ENCODE measurements at places on chromosomes 6 and 20.

GRCh38 chr6:14645221-14645620, 527.6 kb downstream of the CD83 start:
- DNase-seq: no peak

DNA sequence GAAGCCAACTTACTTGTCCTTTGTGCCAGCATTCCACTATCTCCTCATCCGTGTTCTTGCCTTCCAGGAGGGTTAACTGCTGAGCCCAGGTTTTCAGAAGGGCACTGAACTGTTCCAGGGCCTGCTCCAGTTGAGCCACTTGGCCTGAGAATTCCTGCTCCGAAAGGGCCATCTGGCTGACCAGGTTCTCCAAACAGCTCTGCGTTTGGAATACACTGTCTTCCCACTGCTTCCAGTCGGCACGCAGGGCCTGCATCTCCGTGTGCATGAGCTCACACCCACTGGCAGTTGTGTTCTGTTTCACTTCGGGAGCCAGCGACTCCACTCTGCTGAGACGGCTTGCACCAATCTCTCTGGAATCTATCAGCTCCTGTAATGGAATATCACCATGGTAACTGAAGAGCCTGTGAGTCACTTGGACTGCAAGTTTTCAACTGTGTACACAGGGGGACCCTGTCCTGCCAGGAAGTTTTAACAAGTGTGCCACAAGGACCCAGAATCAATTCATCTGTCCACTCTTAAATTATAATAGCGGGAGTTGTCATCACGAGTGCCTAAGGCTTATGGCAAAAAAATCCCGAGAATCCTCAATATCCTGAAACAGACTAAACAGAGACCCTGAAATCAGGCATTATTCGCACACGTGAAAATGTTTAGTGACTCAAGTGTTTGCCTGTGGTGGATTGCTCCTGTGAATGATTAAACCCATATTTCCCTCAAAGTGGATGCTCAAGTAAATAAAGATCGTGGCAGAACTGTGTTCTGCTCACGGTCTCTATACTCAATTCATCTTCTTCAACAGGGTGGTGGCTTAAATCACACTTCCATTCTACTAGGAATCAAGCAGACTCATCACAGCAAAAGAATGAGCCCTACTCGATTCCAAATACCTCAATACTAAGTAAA, 255.9 kb downstream of the SYNE1 start:
- no peak for DNase-seq

GRCh38 chr20:62643521-62644043, 1.3 kb downstream of the SLCO4A1 start:
- no peak for DNase-seq

GRCh38 chr6:43175676-43176422, 4.8 kb downstream of the SRF start:
- DNase-seq: no peak

DNA sequence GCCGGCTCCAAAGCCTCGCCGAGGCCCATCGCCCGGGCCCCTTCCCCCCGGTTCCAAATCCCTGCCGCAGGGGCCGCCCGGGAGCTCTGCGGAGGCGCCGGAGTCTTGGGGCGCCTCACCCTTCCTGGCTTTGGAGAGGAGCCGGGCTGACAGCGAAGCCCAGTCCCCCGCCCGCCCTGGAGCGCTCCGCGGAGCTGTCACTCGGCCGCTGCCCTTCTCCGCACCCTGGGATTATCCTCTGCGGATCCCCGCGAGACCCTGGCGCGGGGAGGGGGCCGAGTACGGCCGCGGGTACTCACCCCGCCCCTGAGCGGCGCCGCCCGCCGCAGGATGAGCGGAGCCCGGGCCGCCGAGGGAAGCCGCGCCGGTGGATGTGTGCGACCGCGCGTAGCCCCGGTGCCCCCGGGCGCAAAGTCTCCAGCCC, 343 bp downstream of the SNAP91 start:
- no peak for DNase-seq

GRCh38 chr6:1873781-1874180, 264.1 kb downstream of the FOXC1 start:
- no peak for DNase-seq

DNA sequence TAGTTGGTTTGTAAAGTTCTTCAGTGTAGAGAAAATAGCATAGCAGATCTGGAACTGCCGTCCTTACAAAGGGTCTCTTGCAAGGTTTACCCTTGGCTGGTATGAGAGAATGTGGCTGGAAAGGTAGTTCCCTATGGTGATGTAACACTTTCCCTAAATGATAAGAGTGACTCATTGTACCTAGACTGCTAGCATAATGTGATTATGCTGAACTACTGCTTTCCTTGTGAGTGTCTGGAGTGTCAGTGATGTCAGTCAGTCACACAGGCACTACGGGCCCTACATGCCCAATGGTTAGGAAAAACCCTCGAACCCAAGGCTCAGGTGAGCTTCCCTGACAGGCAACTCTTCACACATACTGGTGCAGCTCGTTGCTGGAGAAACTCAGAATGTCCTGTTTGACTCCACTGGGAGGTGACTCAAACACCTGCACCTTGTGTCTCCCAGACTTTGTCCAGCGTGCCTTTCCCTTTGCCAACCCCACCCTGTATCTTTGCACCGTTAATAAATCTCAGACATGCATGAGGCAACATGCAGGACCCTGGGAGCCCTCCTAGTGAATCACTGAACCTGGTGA, 28.4 kb upstream of the LY86 start:
- DNase-seq: no peak

DNA sequence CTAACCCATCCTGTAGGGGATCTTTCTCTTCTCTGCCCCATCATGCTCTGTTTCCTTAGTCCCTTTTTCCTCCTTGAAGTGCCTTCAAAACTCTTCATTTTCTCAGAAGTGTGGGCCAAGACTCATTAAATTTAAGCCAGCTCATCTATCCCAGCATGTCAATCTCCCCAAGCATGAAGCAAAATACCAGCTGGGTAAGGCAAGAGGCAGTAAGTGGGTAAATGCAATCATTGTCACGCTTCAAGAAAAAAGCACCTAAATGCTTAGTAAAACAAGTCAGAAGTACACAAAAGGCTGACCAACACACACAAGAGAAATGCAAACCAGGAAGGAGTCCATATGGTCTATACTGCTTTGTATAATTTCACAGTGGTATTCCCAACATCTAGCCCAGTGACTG, 61.5 kb downstream of the COL12A1 start:
- no peak for DNase-seq

GRCh38 chr6:20279051-20279450, 66.8 kb upstream of the MBOAT1 start:
- DNase-seq: no peak

DNA sequence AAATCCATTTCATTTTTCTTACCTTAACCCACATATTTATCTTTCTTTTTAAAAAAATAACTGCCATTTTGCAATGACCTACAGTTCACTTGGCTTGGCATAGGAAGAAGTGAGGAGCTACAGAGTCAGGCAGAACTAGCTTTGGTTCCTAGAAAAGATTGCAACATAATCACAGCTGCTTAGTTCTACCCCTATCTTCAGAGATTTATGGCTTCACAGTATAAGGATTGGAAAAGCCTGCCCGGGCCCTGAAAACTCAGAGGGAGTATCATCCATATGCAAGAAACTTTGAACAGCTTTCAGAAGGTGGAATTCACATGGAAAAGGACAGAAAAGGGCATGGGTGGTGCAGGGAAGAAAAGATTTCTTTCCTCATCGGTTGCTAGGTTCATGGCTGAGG, 774.3 kb upstream of the CHD6 start:
- DNase-seq: no peak

DNA sequence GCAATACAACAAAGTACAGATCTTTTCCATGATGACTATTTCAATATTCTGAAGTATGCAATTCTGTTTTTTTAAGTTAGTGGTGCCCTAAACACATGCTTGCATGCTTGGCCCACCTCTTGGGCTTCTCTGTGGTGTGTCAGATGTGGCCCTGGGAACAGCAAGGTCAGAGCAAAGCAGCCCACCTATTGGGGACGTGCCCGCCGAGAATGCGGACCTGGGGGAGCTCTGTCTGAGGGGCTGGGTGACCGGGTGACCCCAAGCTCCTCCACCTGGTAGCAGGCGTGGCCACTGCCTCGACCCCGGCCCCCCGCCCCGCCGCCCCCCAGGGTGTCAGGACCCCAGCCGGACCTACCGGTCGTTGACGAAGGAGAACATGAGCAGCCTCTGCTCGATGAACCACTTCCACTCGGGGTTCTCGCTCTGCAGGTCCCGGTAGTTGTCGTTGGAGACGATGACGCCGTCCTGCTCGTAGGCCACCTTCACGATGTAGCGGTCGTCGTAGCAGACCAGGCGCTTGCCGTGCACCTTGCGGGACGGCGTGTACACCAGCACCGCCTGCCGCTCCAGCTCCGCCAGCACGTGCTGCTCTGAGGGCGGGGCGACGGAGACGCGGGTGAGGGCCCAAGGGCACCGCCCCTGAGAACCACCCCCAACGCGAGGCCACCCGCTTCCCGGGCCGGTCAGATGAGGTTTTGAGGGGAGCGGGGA, 28.3 kb downstream of the ZC3H12D start:
- no peak for DNase-seq

DNA sequence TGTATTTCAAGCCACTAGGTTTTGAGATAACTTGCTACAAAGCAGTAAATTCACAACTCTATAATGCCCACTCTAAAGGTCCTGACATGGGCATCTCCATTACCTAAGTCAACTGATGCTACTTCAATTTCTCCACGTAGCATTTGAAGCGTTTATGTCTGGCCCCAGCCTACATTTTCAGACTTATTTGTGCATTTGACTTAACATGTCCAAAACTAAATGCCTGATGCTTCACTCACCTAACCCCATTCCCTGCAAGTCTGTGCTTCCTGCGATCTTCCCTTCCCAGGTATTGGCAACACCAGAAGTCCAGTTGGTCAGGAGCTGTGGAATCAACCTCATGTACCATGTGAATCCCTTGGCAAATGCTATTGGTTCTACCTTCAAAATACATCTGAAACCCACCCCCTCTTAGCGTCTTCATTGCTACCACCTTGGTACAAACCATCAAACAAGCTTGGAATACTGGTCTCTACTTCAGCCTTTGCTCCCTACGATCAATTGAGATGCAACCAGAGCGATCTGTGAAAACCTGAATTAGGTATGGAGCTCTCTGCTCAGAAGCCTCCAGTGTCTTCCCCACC, 12.8 kb upstream of the ZNFX1 start:
- DNase-seq: no peak
